Central memory CD4-positive, alpha-beta T cell (primary cell): ENCODE measurements at places on chromosomes 1 and 21.

DNA sequence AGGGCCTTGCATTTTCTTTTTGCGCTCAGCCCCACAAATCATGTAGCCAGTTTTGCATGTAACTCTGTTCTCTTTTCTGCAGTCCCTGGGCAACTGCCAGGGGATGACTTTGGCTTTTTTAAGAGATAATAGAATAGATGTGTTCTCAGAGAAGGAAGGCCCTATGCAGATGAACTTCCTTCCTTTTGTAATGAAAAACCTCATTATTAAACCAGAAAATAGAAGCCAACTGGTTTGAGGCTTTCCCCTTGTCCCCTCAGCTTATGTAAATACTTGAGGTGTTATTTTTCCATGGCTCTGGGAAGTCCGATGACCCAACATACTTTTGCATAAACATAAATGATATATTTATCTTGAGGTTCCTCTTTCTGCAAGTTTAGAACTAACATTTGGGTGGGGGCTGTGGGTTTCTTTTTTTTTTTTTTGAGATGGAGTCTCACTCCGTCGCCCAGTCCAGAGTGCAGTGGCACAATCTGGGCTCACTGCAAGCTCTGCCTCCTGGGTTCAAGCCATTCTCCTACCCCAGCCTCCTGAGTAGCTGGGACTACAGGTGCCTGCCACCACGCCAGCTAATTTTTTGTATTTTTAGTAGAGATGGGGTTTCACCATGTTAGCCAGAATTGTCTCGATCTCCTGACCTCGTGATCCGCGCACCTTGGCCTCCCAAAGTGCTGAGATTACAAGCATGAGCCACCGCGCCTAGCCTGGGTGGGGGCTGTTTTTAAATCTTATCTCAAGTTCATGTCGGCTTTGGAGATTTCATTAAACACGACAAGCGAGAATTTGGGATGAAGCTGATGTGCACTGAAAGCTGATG, 14.4 kb upstream of the FCRL5 start:
- no peak for DNase-seq

GRCh38 chr1:54299037-54299436, 99.1 kb downstream of the MRPL37 start:
- DNase-seq: no peak

DNA sequence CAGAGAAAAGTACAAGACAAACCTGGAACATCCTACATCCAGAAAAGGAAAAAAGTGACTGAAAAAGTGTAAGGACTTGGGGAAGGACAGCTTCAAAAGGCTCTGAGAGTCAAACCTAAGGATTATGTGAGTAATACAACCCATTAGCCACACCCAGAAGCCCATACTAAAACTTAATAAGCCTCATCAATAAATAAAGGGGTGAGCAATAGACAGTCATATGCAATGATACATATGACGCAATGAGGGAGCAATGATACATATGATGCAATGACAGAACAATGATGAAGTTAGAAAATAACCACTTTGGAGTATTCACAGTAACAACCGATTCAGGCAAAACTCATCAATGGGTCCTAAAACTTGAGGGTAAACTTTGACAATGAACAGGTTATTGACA, 50.1 kb downstream of the BRWD1 start:
- DNase-seq: no peak

DNA sequence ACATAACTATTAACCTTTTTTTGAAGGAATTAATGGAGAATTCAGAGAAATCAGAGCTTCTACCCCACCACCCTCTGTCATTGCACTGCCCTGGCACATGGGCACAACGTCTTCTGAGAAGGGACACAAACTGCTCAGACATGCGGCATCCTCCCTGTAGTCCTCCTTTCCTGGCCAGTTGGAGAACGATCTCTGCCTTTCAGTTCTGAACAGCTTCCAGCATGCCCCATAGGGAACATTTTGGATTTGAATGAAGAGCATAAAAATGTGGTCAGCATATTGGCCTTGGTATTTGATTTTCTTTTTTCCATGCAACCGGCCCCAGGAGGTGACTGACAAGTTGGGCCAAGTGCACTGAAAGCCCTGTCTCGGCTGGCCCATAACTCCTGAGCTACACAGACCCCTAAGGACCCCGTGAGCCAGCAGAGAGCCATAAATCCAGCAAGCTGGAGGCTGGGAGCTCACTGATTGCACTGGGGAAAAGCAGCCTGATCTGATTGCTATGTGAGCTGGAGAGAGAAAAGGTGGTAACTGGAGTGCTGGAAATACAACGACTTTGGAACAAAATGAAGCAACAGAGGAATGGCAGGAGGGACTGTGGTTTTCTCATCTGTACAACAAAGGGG, 10.9 kb upstream of the BLACAT1 start:
- DNase-seq: no peak

DNA sequence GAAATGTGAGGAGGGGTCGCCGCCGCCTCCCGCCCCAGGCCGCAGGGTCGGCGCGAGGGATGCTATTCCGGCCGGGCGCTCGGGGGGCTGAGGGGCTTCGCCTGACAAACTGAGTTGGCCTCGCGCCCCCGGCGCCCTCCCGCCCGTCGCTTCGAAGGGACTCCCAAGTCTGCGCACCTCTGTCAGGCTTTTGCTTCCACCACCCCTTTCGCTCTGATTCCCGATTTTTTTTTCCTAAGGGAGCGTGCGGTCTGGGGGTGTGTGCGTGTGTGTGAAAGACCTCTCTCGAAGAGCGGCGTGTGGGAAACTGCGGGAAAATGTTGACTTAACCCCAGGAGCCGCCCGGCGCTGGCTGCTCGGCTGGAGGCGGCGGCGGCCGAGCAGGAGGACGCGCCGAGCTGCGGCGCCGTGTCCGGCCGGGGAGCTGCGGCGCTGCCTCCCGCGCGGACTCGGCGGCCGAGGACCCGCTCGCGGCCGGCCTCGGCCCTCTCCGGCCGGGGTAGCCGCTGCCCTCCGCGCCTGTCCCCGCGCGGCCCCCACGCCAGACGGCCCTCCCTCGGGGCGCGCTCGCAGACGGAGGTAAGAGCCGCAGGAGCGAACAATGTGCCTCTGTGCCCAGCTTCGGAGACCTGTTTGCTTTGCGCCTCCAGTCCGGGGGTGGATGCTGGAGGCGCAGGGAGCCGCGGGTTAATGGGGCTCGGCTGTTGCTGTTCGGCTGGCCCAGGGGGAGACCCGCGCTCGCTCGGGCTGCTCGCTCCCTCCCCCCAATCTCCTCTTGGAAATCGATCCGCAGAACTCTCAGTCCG, 1.1 kb downstream of the ADGRL2 start:
- no peak for DNase-seq
